NAMALWA (cell line): ENCODE measurements at places on chromosomes 4 and X.

DNA sequence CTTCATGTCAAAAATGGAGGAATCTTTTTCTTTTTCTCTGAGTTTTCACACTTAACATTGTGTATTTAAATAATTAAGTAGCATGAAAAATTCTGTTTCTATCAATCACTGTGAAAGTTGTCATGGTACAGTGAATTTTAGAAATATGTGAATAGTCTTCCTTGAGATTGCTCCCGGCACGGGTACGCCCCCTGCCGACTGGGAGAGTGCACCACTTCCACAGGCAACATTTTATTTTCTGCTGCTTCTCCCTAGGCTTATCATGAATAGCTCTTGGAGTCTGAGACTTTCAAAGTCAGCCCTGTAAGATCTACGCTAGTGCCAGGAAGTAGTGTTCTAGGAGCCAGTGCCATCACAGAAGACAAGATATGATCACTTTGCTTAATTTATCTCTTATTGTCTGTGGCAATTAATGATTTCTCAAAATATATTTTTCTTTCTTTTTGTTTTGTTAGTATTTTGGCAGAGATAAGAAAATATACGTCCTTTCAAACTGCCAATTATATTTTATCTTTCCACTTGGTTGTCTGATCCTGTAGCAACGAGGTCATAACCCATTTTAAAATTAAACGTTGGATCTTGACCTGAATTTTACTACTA, 763.8 kb upstream of the AADAT start:
- peak; percentile 72 for DNase-seq

DNA sequence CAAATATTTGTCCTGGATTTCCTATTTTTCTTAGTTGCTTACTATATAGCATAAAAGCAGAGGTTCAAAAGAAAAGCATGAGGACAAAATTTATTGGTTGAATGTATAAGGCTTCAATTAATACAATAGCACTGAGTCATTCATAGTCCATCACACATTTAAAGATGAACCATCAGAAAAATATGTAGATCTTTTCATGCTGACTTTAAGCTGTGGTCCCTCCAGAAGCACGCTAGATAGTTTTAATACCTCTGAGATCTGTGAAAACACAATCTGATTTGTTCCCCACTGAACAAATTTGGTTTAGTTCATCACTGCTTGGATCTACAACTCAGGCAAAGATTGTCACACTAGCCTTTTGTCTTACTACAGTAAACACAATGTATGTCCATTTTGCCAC, 377.2 kb upstream of the ANXA10 start:
- DNase-seq = no peak

DNA sequence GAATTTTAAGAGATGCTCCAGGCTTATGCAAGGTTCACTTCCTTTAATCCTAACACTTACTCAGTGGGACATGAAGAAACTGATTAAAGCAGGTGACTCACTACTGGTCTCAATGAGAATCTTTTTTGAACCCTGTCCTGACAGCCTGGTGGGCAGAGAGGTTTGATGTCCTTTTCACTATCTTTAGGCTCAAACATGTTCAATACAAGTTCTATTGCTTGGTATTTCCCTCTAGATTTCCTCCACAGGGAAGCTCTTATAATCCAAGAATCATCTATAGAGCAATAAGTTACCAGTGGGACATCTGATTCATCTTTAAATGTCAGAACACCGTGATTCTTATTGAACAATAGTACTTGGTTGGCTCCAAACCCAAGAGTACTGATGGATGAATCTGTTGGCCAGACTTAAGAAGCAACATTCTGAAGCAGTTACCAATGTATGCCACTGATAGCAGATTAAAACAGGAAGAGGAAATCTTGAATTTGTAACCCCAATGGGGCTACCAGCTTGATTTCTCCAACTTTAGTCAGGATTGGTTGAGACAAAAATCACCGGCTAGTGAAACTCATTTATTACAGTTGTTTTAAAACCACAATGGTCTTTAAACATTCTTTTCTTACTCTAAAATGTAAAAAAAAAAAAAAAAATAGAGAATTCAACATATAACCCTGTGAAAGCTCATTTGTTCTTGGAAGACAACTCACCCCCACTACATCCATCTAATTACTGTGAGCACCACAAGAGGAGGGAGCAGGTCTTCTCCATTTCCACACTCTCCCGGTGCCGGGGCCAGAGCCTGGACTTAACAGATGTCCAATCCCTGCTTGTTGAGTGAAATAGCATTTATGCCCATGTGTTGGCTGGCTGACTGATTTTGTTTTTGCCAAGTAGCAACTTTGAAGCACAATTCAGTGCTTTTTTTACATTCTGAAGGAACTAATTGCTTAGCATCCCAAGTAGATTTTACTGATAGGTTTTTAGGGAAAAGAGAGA, 43.3 kb downstream of the FGFBP1 start:
- no peak for DNase-seq

DNA sequence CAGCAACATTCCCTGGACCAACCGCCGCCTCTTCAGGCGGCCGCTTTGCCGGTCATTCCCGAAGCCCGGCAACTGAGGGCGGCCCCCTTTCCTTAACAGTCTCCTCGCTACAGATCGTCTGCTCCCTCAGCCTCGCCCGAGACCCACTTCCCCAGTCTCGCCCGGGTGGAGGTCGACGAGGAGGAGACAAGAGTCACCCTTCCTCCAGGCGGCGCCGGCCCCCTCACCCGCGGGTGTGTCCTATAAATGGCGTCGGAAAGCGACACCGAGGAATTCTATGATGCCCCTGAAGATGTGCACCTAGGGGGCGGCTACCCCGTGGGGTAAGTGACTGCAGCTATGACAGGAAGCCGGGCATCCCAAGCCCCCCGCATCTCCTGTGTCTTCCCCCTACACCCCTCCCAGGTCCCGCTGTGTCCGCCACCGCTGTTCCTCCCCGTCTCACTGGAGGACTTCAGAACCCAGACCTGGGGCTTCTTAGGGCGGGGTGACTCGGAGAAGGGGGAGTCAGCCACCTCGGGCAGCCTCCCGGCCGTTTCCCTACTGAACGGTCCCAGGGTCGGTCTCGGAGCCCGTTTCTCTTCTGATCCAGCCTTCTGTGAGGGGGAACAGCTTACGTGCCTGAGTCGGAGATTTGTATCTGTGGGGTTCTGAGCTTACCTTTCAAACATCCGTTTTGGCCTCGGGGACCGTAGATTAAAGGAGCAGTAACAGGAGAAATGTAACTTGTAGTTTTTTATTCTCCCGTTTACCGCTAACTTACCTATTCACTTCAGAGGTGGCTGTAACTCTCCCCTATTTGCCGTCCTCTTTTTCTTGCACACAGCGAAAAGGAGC, 570 bp downstream of the WDR44 start:
- peak; percentile 75 for DNase-seq

DNA sequence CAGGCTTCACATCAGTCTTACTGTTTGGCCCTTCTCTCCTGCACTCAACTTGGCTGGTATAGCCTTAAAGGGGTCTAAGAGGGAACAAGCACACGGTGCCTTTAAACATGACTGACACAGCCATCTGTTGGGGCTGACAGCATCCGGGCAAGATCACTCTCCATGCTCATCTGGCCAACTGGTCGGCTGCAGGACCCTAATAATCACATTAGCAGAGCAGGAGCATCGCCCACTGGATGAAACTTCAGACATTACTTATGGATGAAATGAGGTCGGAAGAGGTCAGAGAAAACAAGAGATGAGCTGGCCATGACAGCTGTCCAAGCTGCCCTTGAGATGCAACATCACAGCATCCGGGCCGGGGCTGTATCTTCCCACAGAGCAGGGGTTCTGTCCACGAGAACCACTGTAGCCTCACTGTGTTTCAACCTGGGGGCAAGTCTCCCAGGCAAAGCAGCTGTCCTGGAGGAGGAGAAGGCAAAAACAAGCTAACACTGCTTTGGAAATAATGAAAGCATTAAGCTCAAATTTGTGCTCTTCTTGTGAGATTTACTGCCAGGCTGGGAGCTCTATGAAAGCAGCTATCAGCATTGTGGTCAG, 94.4 kb upstream of the TTC29 start:
- no peak for DNase-seq

GRCh38 chr4:152408514-152409327, 127.2 kb downstream of the FBXW7 start:
- peak; percentile 70 for DNase-seq
